ENCODE measurements at places on chromosomes 3 and 15.

- no peak for DNase-seq
Measured at GRCh38 chr15:38424101-38424552, 29.8 kb upstream of the FAM98B start.

GRCh38 chr3:118526758-118527513, 507.7 kb downstream of the IGSF11 start:
- DNase-seq, result no peak

DNA sequence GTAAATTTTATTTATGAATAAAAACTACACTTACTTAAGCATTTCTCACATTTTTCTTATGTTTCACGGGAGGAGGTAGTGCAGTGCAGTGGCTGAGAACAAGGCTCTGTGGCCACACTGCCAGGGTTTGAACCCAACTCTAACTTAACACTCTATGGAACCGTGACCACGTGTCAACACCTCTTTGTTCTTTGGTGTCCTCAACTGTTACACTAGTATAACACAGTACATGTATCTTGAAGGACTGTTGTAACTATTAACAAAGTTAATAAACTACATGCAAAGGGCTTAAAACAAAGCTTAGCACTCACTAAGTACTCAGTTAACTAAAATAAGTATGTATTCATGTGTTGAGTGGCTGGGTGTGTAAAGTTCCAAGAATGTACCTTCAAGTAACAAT, 19.5 kb downstream of the CD47 start:
- no peak for DNase-seq

- DNase-seq, result peak; percentile 88
Measured at GRCh38 chr3:72891053-72891855, 3.4 kb downstream of the GXYLT2 start.

DNA sequence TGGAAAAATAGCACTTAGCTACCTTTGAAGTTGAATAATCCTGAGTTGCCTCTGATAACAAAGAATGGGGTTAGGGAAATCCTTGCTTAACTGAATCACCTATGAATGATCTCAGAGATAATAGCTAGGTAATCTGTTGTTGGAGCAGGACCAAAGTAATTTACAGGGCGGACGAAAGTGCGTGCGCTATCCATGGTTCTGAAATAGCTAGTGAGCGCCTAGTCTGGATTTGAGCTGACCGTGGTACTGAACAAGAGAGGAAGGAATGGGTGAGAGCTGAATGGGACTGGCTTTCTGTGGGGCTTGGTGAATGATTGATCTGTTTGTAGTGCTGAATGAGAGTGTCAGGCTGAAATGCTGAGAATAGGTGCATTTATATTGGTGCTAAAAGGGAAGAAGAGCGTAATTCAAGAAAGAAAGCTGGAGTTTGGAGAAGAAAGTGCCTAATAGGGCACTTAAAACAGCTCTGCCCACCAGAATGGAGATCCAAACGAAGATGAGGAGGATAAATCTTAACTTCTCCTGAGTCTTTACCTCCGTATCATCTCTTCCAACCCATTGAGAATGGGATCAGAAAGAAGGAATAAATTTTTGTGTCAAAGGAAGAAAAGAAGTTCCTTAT, 10.1 kb downstream of the SCN10A start:
- DNase-seq, result no peak

DNA sequence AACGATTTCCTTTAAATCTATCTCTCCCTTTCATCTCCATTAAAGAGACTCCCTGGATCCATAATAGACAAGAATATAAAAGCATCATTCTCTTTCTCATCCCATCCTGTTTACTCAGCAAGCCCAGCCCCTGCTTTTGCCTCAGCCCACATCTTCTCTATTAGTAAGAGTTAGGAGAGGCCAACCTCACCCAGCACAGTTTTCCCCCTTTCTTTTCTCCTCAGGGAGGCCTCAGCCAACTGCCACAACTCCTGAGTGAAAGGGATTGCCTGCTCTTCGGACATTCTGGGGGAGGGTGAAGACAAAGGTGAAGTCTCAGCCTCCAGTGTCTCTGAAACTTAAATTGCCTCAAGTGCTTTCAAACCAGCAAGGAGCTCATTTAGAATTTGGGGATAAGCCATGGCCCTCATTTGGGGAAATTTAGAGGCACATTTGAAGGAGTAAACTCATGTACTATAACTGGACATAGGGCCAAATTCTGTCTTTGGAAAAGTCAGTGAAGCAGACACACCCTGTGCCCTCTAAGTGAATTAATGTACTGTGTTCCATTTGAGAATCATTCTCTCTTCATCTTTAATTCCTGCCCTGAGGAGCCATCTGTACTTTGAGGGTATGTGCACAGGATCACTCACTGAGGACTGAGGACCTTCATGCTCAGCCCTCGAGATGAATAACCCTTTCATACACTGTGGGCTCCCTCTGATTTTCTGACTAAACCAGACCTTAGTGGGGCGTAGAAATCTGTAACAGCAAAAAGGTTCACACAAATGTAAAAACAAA, 82.5 kb downstream of the SOX2 start:
- DNase-seq, result no peak
